ENCODE measurements at places on chromosomes 1 and 21. TPM values are rescaled to one million over a fixed set of nuclear protein-coding genes. Genes with fewer than 3 reads are reported as not detected.

DNA sequence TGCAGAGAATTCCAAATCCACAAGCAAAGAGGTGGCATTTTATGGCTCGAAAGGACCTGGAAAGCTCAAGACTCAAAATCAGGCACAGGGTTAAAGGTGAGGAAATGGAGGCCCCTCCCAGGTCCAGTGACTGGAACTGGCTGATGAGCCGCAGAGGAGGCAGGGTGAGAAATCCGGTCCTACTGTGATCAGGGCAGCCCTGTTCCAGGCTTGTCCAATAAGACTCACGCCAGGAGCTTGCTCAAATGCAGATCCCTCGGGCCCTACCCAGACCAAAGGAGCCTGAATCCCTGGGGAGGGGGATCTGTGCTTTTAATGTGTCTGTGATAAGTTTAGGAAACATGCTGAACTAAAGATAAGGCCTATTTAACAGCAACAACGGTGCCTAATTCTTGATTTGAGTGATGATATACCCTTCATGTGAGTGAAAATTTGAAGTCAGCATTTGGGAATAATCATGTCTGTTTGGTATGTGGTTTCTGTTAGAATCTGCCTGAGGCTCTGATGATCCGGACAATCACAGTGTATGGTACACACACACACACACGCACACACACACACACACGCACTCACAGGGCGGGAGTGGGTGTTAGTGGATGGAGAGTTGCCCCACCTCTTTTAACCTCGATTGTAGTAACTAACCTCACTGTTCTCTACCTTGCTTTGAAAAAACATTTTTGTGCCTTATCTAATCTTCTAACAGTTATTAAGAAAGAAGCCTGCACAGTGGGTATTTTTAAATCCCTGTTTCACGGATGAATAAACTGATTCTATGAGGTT is 54.1 kb upstream of the LYST start:
- H3K4me3 ChIP-seq: no peak overlapping the region
- no peaks in the 10 kb centered on the region for H3K27me3 ChIP-seq

DNA sequence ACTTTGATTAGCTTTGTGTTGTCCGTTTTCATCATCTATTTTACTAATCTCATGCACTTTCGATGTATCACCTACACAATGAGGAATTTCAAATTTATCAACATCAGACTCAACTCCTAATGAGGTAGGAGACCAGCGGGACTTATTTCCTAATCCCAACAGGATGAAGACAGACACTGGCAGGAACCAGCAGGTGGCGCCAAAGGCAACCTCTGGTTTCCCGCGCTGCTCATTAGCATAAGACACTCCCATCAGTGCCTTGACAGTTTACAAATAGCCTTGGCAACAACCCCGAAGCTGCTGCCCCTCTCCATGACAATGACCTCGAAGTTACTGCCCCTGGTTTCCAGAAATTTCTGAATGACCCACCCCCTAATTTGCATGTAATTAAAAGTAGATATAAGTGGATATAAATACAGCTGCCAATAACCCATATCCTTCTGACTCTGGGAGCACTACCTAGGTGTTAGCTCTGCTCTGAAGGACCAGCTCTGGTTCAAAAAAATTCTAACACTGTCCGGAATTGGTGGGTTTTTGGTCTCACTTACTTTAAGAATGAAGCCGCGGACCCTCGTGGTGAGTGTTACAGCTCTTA is 974.8 kb downstream of the ADGRL2 start:
- no peaks in the 10 kb centered on the region for H3K27me3 ChIP-seq
- H3K4me1 ChIP-seq: no peaks in the 10 kb centered on the region
- H3K4me3 ChIP-seq: no peak overlapping the region
- no peak overlapping the region for H3K27ac ChIP-seq

DNA sequence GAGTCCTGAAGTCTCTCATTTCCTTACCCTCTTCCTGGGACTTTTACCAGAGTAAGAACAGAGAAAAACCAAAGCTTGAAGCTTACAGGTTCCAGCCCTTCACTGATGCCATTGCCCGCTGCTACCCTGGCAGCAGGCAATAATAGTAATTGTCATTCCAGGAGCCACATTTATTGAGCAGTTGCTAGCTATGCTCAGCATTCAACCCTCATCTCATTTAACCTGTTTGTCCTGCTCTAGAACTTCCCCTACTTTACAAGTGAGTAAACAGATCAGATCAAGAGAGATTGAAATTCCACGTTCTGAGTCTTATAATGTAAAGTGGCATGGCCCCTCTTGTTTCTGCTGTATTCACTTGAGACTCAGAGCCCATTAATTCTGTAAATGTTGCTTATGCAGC is 80.4 kb downstream of the ATP1A1 start:
- no peak overlapping the region for H3K27ac ChIP-seq
- H3K4me3 ChIP-seq: no peak overlapping the region
- no peak for DNase-seq

- DNase-seq: no peak
- H3K36me3 ChIP-seq: no peaks in the 10 kb centered on the region
- H3K4me3 ChIP-seq: no peak overlapping the region
- H3K4me1 ChIP-seq: peaks cover 23% of the 10 kb centered on the region
- H3K27ac ChIP-seq: no peak overlapping the region
Measured at GRCh38 chr1:10940838-10941237, 71.6 kb upstream of the TARDBP start.

Gene MRPL24
- total RNA-seq: 52.9 TPM

Gene IFT25
- 61.8 TPM for total RNA-seq
